ENCODE measurements at places on chromosomes 1 and 21. TPM values are rescaled to one million over a fixed set of nuclear protein-coding genes. Genes with fewer than 3 reads are reported as not detected.

Gene TATDN3
- 51.0 TPM for total RNA-seq

- DNase-seq = no peak
Observed at GRCh38 chr1:200224315-200224714, 185.5 kb downstream of the ZNF281 start.

- no peak for DNase-seq
Observed at GRCh38 chr1:229535230-229535629, 23.3 kb downstream of the ABCB10 start.

GRCh38 chr1:41236781-41237180 lies 5.3 kb downstream of the SCMH1 start:
- DNase-seq = no peak

- no peak for DNase-seq
Observed at GRCh38 chr1:44919400-44919799, 67.0 kb downstream of the EIF2B3 start.

Gene TMEM53
- 3.6 TPM for total RNA-seq

Gene UQCRHL
- 0.96 TPM for total RNA-seq

GRCh38 chr1:44025816-44026215 lies 5.4 kb downstream of the SLC6A9 start:
- no peak for DNase-seq

Gene AIDA
- 36.6 TPM for total RNA-seq

Gene IKBKE
- total RNA-seq = 4.3 TPM

- DNase-seq = no peak
Observed at GRCh38 chr1:95257758-95258157, 23.7 kb downstream of the RWDD3 start.

DNA sequence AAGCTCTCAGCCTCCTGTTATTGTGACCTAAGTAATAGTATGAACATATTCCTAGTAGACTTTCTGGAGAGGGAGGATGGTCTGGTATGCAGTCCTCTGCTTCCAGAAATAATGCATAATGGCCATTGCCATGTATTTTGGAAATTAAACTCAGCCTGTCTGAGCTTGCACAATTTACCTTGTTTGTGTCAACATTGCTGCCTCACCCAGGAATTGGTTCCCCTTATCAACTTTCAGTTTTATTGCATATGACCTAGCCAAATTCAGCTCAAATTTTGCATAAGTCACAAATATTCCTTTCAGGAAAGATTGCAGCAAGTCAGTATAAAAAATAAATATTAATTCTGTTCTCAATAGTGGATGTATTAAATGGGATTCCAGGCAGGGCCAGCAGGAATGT lies 101.9 kb upstream of the SLC5A9 start:
- DNase-seq = no peak

GRCh38 chr1:234978397-234979295 lies 150.0 kb downstream of the TOMM20 start:
- DNase-seq = peak; percentile 47

Gene CDC7
- 2.4 TPM for total RNA-seq

DNA sequence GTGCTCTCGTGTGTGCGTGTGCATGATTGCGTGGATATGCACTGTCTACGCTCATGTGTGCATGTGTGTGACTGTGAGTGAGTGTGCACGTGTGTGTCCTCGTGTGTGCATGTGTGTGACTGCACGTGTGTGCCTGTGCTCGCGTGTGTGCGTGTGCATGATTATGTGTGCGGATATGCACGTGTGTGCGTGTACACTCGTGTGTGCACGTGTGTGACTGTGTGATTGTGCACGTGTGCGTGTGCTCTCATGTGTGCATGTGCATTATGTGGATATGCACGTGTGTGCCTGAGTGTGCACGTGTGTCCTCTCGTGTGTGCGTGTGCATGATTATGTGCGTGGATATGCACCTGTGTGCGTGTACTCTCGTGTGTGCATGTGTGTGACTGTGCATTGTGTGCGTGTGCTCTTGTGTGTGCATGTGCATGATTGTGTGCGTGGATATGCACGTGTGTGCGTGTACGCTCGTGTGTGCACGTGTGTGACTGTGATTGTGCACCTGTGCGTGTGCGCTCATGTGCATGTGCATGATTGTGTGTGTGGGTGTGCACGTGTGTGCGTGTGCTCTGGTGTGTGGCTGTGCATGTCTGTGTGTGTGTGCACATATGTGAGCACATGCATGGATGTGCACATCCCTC lies 2.2 kb downstream of the MMEL1 start:
- no peak for DNase-seq

Gene S100A12
- not detected for total RNA-seq

Gene NBPF12
- 9.1 TPM for total RNA-seq

Gene SLAMF8
- total RNA-seq = 4.3 TPM

- DNase-seq = no peak
Observed at GRCh38 chr1:210688512-210689234, 360.0 kb downstream of the HHAT start.

DNA sequence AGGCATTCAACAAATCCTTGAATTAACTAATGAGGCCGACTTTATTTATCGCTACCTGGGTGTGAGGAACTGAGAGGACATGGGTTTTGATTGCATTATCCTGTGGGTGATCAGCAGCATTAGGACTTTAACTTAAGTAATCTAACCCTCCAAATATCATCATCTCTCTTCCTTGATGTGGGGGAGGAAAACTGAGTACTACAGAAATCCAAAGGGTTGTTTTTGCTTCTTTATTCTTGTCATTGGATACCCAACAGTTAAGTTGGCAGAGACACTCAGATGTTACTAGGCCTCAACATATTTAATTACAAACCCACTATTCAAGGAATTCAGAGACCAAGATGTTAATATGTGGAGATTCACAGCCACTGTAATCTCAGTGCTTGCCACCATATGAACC lies 97.4 kb upstream of the ST6GALNAC5 start:
- no peak for DNase-seq

- DNase-seq = no peak
Observed at GRCh38 chr21:42320791-42321190, 5.6 kb upstream of the TFF3 start.

- DNase-seq = peak; percentile 83
Observed at GRCh38 chr1:24745711-24746413, 615 bp downstream of the CLIC4 start.

DNA sequence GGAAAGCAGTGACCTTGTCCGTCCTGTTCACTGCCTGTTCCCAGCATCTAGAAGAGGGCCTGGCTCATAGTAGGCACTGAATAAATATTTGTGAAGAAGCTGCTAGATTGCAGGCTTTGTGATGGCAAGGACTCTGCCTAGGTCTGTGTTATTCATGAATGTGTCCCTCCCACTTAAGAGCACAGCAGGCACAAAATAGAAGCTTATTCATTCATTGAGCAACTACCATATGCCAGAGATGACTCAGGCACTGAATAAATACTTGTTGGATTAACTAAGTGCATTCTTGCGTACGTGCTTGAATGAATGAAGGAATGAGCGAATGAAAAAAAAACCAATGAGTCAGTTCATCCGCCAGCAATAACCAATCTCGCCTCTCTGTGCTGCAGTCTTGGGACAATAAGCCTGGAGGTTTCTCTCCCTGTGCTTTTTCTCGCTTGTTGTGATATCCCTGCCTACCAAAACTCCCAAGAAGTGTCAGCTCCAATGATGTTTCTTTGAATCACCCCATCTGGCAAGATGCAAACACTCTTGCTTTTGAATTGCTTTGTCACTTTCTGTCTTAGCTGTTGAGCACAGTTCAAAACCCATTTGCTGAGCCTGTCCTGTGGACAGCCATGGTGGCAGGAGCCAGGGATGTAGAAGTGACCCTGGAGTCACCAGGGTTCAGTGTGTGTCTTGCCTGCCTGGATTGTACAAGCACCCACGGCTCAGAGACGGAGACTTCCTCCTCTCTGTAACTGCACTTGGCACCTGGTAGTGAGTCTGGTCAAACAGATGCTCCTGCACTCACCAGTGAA lies 143.9 kb downstream of the KAZN start:
- DNase-seq = peak; percentile 82

Gene HMCN1
- 29.6 TPM for total RNA-seq

- DNase-seq = peak; percentile 32
Observed at GRCh38 chr1:190597294-190597693, 119.6 kb upstream of the BRINP3 start.

DNA sequence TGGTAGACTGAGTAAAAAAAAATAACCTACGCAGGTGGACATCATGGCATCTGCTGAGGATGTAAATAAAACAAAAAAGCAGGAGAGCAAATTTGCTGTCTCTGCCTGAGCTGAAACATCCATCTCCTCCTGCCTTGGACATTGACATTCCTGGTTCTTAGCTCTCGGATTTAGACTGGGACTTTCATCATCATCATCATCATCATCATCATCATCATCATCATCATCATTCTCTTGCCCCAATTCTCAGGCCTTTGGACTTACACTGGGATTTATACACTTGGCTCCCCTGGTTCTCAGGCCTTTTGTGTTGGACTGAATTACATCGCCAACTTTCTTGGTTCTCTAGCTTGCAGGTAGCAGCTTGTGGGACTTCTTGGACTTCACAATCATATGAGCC lies 308.4 kb upstream of the BEND5 start:
- DNase-seq = no peak

Gene OR2T6
- total RNA-seq = 1.9 TPM

GRCh38 chr1:108117945-108118902 lies 81.9 kb downstream of the SLC25A24 start:
- no peak for DNase-seq

DNA sequence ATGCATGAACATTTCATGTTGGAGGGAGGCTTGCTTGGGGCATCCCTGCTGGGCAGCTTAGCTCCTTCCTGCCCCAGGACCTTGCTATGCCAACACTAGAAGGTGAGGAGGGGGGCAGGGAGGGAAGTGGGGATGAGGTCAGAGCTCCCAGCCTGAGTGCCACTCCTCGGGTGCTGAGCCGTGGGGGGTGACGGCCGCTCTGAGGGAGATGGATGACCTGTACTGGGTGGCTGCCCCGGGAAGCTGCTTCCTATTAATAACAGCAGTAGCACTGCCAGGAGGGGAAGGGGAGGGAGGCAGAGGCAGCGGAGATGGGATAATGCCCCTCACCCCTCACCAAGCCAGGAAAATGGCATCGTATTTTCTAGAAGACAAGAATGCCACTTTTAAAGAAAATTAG lies 60.6 kb downstream of the UBIAD1 start:
- DNase-seq = no peak

DNA sequence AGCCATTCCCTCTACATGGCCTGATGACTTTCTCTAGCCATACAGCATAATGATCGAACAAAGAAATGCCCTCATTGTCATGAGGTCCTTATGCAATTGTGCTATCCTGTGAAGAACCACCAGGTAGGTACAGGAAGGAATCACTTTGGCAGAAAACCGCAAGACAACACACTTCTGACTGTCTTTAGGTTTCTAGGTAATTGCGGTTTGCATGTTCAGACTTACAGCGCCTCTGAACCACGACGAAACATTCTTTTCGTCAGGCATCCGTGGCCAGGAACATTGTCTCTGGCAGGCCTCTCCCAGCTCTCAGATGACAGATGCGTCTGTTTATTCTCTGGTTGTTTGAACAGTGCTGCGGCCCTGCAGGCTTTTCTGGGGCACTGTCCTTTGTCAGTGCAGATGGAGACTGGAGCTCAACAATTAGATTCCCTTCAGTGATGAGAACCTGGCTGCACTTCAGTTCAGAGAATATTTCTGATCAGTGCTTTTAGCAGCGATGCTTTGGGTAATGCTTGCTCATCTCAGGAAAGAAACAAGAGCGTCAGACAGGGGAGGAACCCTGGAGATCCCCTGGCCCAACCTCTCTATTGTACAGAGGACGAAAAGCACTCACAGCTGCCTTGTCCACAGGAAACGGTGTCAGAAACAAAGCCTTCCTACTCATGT lies 63.4 kb downstream of the B3GALT5 start:
- DNase-seq = peak; percentile 95

GRCh38 chr1:226496453-226497015 lies 52.0 kb upstream of the STUM start:
- DNase-seq = no peak

DNA sequence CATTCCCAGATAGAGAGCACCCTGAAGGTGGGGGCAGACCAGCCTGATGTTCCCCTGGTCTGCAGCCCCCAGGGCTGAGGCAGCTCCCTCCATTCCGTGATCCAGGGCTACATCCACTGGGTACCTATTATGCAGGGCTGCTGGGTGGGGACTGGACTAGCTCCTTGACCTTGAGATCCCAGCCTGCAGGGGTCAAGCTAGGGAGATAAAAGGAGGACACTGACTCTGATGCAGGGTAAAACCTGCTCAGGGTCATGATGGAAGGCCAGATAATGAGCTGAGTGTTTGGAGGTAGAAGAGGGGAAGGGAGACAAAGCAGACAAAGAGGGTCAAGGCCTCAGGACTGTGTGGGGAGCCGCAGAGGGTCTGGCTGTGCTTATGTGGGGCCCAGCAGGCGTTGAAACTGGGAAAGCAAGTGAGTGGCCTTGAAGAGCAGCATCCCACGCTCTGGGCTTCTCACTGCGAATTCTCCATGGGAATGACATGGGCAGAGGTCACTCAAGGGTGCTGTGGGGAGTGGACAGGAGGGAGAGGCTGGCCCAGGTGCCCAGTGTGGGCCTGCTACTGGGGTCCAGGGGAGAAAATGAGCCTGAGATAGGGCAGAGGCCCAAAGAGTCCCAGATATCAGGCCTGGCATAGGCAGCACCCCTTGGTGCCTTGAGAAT lies 9.7 kb downstream of the FOXO6 start:
- DNase-seq = no peak

DNA sequence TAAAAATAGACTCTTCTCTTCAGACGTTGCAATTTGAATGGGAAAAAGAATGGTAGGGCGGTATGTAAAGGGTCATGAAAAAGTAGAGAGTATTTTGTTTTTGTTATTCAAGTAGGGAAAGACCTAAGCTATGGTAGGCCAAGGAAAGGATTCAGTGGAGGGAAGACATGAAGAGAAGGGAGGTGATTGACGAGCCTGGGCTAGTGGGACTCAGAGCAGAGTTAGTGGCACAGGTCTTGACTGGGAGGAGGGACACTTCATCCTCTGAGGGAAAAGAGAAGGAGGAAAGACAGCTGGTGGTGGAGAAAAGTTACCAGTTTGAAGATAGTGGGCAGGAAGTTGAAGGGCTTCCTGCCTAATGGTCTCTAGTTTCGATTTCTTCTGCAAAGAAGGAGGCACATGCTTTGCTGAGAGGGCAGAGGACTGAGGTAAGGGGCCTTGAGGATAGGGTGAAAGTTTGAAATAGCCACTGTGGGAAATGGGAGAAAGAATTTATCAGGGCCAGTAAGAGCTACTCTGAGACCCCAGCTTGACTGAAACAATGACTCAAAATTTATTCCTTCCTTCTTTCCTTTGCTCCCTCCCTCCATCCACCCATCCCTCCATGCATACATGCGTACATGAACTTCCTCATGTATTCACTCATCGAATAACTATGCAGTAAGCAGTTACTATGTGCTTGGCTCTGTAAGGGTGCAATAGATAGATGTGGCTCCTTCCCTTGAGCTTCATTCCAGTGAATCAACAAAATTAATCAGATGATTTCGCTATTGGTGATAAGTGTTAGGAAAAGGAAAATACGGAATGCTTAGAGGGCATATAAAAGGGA lies 4.2 kb downstream of the CD48 start:
- no peak for DNase-seq

All from umbilical cord (tissue), 2 donors.